Ecto neural progenitor cell (in vitro differentiated cells): ENCODE measurements at places on chromosomes 5 and 9.

DNA sequence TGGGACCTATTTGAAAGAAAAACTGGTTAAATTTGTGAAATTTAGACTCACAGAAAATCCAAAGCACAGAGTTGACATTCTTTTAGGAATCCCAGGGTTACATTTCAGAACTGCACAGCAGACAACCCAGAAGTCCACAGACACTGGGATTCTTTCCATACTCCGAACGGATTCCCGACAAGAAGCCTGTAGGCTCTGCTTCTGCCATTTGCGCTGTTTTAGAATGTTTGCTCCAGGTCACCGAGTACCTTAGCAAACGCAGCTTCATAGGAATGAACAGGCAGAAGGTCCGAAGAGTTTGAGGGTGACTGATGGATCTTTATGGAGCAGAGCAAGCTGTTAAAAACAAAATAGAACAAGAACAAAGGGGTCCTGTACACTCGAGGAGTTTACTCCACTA lies 84.5 kb upstream of the NFIB start:
- DNase-seq: no peak

DNA sequence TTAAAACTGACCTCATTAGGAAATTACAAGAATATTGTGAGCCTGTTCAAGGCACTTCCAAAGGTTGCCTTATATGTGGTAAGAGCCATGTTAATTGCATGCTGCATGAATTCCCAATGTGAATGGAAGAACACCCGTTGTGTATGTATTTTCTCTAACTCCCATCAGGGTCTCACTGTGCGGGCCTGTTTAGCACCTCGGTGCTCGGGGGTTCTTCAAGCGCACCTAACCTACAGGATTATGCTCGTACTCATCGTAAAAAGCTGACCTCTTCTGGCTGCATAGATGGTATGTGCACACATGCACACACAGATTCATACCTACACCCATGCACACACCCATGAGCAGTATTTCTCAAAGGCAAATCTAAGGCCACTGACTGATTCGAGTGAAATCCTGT lies 66.1 kb downstream of the PPIP5K2 start:
- DNase-seq: no peak

- DNase-seq: no peak
Measured at GRCh38 chr9:95003689-95004410, 277.4 kb downstream of the AOPEP start.

- DNase-seq: no peak
Measured at GRCh38 chr9:82302968-82303655, 314.5 kb downstream of the SPATA31D1 start.

DNA sequence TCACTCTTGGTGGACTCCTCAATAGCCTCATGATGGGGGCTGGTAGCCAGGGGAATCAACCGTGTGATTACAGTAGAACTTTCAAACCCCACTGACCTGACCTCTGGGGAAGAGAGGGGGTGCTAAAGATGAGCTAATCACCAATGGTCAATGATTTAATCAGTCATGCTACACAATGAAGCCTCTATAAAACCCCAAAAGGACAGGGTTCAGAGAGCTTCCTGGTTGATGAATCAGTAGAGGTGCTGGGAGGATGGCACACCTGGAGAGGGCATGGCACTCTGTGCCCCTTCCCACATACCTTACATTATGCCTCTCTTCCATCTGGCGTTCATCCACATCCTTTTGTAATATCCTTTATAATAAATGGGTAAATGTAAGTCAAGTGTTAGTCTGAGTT lies 8.9 kb upstream of the SH3TC2 start:
- DNase-seq: no peak

- DNase-seq: no peak
Measured at GRCh38 chr9:118577121-118577520, 792.1 kb downstream of the BRINP1 start.

GRCh38 chr9:136267261-136268111 lies 21.9 kb upstream of the QSOX2 start:
- DNase-seq: peak; percentile 93

DNA sequence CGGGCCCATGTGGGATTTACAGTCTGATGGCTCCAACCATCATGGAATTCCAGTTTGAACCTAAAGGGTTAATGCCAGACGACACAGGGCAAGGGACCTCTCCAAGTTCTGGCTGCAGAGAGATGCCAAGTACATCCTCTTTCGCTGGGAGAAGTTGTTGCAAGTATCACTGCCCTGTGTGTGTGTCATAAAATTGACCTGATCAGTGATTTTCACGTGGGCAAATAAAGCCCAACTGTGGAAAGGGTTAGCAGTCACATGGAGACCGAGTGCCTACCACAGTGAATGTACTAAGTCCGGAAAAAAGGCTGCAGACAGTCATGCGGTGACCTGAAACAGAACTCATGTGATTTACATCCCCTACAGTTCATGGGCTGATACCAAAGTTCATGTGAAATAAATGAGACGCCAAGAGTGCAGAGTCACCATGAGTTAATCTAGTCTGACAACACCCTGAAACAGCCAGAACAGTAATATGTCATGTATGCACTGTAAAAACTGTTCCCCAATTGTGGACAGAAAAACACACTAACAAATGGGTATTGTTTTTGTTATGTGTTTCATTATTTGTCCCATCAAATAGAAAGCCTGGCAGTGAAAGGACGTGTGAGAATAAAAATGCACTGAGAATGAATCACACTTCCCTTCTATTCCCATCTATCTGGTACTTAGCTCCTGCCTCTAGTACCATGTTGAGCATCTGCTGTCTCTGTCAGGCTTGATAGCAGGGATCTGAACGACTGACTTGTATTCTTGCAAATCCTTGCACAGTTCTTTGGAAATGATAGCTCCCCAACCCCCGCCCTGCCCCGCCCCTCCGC lies 115.7 kb downstream of the SUSD1 start:
- DNase-seq: no peak

DNA sequence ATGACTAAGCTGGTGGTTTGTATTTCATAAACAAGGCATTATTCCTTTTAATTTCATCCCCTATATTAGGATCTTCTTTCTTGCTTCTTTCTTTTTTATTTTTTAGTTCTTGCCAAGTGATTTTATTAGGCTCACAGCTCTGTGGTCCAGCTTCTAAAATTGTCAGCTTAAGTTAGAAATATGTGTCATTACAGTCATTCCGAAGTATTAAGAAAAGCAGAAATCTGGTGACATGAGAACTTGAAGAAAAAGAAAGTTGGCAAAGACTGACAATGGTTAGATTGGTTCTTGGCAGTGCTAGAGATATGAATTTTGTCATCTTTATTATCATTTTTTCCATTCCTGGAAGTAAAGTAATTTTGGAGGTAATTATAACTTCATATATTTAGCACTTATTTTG lies 166.5 kb upstream of the PRR16 start:
- DNase-seq: no peak

DNA sequence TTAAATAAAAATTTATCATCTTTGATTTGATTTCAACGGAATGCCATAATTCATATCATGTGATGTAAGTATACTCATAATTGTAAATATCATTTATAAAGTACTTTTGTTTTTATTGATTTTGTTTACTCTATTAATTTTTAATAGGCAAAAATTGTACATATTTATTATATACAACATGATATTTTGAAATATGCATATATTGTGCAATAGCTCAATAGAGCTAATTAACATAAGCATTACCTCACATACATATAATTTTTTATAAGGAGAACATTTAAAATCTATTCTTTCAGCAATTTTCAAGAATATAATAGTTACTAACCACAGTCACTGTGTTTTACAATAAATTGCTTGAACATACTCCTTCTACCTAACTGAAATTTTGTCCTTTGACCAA lies 25.0 kb upstream of the CCNH start:
- DNase-seq: no peak

GRCh38 chr5:102623329-102624065 lies 124.7 kb upstream of the SLCO6A1 start:
- no peak for DNase-seq

DNA sequence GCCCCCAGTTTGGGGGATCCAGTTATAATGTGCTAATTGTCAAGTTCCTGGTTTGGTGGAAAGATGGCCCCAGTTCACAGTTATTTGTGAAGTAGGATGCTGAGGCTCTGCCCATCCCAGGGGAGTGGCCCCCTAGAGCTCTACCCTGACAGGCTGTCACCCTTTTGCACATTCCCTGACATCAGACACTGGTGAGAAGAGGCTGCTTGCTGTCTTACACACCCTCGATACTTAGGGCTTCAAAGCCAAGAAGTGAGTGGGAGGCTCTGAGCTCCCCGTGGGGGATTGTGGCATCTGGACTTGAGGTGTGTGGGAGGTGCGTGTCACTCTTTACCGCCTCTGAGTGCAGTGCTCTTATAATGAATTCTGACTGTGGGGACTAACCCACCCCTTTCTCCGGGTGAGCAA lies 168.5 kb downstream of the DOCK2 start:
- DNase-seq: no peak

DNA sequence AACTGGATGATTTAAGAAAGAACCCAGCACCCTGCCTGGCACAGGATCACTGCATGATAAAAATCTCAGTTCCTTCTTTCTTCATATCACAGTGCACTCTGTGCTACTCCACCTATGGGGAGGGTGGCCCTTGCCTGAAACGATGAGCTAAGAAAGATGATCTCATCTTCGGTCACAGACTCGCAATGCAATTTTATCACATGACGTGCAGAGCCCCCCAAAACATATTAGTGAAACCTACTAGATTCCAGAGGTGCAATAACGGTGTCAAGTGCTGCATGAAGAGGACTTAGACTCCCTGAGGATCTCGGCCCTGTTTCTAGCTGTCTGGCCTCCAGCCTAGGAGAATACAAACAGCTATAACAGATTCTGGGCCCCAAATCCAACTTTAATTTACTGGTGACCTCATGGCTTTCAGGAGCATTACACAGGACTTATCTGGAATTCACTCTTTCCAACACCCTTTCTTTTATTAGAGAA lies 104.0 kb downstream of the EBF1 start:
- DNase-seq: no peak

DNA sequence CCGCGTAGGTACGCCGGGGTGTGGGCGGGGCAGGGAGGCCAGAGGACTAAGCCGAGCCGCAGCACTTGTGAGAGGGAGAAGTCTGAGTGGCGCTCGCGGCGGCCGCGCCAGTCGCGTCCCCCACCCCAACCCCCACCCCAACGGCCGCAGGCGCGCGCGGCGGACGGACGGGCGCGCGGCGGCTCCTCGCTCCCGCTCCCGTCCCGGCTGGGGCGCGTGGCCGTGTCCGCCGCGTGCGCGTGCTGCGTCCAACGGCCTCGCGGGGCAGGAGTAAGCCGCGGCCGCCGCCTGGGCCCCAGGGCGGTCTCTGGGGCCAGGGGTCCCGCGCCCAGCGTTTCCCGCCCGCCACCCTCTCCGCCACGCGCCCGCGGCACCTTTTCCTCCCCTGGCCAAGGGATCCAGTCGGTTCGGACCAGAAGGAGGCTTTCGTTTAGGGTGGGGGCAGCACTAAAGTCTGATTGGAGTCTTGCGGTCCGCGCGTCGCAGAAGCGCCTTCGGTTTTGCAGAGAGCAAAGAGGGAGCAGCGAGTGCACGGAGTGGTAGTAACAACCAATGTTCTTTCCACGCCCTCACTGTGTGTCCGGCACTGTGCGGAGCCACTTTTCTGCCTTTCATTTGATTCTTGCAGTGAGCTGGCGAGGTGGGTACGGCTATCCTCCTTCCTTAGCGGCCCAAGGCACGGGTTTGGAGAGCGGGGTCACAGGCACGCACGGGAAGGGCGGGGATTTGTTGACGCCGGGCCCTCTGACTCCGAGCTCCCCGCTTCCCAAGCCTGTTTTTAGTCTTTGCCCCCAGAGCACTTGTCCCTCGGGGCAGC lies 483 bp downstream of the G3BP1 start:
- peak; percentile 69 for DNase-seq

DNA sequence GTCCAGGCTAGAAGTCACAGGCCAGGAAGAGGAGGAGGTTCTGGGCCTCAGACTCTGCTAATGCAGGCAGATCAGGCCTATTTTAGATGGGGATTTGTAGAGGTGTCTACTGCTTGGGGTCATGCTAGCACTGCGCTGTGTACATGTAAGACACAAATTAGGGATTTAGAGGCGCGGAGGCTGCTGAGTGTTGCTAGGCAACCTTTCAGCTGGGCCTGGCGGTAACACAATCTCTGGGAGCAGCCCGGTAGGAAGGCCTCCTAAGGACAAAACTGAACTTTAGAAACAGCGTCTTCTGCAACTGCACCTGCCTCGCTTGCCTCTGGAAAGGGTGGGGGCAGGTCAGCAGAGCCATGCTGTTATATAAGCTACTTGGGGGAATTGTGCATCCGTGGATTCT lies 147.9 kb downstream of the MACROH2A1 start:
- DNase-seq: peak; percentile 55

GRCh38 chr9:129604056-129604765 lies 16.7 kb downstream of the C9orf50 start:
- DNase-seq: no peak

DNA sequence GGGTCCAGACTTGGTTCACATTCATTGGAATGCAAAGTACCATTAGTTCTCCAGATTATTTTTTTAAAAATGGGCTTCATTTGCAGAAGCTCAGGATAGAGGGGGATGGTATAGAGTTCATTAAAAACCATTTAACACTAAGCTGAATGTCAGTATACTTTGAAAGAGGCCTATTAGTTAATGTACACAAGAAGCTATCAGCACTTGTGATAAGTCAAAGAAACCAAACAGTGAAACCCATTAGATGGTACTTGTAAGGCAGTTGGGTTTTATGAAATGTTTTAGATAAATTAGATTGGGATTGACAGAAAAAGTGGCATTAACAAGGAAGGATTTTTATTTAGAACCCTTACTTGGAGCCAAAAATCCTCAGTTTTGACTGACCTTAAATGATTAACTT lies 229.2 kb upstream of the MPDZ start:
- DNase-seq: no peak
